ENCODE measurements at places on chromosomes 4 and X.
A peak's percentile ranks its signal among the peaks of the same experiment; 100 is the strongest.

GRCh38 chrX:10130354-10130753 is 26.4 kb upstream of the CLCN4 start:
- DNase-seq = no peak

DNA sequence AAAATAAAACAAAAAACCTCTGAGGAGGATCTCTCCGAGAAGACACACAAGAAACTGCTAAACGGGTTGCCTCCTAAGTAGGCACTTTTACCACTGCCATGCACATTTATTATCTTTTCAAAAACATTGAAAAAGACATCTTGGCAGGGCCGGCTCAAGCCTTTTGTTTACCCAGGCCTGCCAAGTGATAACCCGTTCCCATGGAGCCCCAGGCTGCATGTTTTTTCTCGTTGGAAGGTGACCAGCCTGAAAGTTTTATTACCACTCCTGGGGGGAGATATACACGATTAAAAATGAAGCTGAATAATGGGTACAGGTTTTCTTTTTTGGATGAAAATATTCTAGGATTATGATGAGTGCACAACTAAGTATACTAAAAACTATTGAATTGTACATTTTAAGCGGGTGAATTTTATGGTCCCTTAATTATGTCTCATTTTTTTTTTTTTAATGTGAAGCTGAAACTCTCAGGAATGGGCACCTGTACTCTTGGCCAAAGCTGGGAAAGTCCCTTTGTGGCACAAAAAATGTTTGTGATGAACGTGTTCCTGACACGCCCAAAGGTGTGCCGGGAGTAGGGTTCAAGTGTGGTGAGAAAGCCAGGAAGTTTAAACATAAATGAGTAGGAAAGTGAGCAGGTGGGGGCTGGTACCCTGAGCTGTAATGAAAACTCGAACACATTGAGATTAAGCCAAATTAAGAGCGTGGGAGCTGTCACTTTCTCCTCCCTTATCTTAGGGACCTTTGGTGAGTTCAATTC is 1.5 kb upstream of the MAP7D2 start:
- no peak for DNase-seq

GRCh38 chr4:69727426-69727825 is 33.0 kb downstream of the SULT1B1 start:
- no peak for DNase-seq

DNA sequence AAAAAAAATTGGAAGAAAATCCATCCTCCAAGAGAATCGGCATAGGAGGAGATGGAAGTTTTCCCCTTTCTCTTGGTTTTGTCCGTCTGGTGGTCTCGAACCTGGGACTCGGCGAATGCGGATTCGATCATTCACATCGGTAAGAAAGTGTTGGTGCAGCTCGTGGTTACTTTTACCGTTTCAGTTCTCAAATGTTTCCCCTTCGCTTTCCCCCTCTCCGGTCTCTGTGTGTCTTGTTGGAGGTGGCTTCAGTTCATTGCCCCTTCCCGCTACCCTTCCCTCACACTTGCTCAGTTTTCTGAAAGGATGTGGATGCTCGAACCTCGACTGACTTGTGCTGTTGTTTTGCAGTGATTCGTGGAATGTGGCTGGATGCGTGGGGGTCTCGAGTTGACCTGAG is 840 bp downstream of the GRID2 start:
- DNase-seq = no peak

GRCh38 chr4:38667085-38667893 is 3.3 kb downstream of the KLF3 start:
- DNase-seq = peak; percentile 89

DNA sequence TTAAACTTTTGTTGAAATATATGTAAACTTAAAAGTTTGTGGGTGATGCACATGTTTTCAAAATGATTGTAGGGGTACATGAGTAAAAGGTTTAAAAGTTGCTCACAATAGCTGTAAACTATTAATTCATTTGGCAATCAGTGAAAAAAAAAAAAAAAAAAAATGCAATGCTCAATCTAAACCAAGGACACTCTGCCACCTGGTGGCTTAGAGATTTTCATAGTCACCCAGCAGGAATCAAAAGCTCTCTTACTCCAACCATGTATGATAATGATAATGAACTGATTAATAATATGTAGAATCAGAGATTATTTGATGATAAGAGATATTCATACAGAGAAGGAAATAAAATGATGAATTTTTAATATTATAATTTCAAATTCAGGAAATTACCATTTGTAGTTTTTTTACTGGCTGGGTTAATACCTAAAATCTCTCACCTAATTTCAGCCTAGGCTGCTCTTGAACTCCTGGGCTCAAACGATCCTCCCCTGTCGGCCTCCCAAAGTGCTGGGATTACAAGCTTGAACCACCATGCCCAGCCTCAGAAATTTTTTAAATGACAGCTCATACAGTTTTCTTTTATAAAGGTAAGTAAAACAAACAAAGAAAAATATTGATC is 46.9 kb upstream of the SLC25A4 start:
- DNase-seq = peak; percentile 5

DNA sequence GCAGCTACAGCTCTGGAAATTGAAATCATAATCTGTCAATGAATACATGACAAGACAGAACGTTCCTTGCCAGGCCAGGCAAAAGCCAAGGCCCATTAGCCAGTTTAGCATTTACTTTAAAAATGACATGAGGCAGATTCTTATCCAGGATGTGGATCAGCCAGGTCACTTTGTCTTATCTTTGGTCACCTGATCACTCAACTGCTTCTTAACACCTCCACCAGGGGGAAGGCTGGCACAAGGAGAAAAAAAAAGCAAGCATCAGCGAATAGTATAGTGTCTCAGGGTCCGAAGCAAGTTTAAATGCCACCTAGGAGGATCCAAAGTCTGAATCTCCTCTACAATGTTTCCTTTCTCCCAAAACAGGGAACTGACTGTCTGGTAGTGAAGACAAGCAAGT is 18.8 kb downstream of the ATP1B4 start:
- peak; percentile 41 for DNase-seq

DNA sequence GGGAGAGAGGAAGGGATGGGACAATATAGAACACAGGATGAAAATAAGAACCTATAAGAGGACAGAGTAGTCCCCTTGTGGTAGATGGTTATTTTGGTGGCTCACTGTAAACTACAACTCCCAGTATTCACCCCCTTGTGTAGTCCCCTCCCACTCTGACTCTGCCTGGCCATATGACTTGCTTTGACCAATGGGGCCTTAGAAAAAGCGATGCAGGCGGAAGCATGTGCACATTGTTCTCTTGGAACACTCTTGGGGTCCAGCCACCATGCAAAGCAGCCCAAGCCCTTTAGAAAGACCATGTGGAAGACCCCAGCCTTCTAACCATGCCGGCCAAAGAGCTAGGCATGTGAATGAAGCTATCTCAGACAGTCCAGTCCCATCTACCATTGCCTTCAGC is 415.0 kb downstream of the BCOR start:
- no peak for DNase-seq

DNA sequence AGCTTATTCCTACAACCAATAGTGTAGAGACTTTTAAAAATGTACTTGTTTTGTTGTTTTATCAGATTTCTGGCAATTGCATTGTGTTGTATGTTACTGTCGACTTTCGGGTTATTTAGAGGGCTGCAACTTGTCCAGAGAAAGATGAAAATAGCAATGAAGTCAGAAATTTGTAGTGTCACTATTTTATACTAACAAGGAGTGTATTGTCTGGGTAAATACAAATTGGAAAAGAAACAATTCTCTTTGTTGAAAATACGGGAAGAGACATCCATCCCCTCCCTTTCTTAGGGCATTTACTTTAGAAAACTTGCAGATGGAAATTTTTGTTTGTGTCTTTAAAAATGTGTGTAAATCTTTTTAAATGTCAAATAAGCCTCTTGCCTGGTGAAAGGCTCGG is 792.0 kb downstream of the PCDH18 start:
- DNase-seq = no peak

- no peak for DNase-seq
Observed at GRCh38 chr4:152415980-152416379, 119.9 kb downstream of the FBXW7 start.

- DNase-seq = no peak
Observed at GRCh38 chrX:116694046-116694445, 231.3 kb upstream of the CT83 start.

DNA sequence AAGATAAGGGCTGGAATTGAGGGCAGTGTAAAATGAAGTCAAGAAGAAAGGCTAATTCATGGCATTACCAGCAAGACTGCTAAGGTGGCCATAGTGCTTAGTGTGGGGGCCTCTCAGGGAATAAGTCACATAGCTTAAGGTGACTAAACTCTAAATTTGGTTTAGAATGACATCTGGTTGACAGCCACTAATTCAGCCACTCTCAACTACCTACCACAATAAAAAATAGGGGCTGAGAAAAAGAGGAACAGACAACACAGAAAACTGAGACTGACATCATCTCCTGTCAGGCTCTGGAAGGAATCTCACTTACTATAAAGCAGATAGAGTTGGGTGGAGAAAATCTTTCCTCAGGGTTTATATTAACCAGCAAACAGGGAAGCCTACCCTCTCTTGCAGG is 96.9 kb downstream of the CHRDL1 start:
- no peak for DNase-seq

DNA sequence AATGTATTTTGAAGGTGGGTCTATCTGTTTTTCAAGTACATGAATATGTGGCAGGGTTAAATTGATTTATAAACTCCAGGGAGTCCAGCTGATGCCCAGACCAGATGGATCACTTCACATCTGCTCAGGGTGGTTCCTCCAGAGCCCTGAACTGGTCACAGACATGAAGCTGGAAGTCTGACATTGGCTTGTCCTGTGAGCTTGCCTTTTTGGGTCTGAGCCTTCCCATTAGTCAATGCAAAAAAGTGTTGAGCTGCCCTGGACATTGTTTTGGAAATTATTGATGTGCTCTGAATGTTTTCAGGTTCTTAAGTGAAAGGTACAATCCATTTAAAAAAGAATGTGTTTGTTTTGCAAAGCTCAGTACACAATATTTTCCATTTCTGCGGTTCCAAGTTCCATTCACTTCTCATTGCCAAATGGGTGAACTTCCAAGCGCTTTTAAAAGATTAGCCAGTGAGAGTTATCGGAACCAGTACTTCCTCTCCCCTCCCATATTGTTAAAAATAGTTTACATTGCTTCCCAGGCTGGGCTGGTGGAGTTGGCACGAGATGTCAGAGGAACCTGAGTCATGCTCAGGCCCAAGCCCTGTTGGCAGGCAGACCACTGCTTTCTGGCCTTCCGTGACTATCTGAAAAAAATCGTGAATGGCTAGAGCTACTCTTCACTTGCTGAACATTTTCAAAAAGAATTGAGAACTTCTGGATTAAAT is 52.1 kb downstream of the PDGFRA start:
- DNase-seq = no peak

DNA sequence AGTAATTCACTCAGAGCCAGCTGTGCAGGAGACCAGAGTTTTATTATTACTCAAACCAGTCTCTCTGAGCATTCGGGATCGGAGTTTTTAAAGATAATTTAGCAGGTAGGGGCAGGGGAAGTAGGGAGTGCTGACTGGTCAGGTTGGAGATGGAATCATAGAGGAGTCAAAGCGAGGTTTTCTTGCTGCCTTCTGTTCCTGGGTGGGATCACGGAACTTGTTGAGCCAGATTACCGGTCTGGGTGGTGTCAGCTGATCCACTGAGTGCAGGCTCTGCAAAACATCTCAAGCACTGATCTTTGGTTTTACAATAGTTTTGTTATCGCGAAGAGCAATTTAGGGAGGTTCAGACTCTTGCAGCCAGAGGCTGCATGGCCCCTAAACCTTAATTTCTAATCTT is 63.6 kb downstream of the TRIM2 start:
- DNase-seq = no peak

DNA sequence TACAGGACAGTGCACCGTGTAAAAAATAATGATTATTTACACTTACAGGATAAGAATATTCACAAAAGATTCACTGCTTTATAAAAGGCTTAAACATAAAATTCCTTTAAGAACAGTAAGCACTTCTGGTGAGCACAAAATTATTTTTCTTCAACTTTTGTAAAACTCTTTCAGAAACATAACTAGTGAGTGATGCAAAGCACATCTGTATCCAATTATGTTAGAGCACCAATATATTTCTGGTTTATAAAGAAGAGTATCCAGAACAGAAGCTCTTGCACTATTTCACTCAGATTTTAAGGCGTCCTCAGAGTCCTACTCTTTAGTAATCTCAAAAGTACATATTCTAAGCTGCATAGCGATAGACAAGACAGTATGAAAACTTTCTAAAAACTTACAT is 276.0 kb downstream of the C4orf33 start:
- no peak for DNase-seq

DNA sequence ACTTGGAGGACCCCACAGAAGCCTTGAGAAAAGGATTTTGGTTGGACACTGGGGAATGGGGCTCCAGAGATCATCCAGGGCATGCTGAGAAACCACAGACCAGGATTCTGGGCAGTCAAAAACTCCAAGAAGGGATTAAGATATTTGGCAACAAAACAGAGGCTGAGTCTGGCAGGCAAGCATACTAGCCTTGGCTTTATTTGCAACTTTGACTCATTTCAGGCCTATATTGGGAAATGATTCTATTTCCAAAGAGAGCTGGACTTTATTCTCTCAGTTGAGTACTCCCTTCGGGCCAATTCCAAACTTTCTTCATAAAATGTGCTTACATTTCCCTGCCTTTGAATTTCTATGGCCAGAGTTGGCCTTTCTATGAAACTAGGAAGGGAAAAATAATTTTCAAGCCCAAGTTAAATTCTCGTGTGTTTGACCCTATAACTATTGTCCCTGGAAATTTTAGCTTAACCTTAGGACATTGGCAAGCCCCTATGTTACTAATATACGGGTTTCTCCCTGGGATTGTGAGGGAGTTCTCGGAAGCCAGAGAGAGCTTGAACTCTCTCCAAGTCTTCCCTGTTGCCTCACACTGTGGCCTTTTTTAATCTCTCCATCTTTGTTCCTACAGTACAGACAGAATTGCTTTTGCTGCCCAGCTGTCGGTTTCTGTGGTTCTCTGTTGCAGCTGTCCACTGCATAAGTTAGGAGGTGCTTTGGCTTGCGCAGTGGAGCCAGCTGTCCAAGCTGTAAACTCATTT is 112.6 kb upstream of the FAM9A start:
- DNase-seq = no peak

DNA sequence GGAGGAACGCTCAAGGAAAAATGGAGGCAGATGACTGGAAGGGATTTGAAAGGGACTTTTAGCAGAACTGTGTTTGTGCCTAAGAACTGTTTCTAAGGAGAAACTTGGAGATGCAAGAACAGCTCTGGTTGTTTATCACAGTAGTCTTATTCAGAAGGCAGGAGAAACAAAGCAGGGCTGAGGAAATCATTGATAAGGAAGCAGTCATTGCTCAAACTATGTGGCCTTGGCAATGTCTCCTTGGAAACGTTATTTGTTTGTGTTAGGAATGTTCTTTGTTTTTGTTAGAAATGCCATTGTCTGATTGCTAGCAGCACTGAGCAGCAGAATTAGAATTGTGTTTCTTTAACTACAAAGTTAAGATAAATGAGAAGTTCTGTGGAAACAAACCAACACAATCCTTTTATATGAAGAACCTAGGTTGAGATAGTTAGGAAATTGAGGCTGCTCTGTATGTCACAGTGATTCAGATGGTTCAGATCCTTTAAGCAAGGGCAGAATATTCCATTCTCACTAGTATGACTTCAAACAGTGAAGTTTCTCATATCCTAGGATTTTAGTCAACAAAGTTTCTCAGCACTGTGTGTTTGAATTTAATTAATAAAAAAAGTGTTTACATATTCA is 1191.3 kb upstream of the IGFBP7 start:
- no peak for DNase-seq

Measured in central memory CD4-positive, alpha-beta T cell (primary cell).